ENCODE measurements at places on chromosomes 1 and 21.

DNA sequence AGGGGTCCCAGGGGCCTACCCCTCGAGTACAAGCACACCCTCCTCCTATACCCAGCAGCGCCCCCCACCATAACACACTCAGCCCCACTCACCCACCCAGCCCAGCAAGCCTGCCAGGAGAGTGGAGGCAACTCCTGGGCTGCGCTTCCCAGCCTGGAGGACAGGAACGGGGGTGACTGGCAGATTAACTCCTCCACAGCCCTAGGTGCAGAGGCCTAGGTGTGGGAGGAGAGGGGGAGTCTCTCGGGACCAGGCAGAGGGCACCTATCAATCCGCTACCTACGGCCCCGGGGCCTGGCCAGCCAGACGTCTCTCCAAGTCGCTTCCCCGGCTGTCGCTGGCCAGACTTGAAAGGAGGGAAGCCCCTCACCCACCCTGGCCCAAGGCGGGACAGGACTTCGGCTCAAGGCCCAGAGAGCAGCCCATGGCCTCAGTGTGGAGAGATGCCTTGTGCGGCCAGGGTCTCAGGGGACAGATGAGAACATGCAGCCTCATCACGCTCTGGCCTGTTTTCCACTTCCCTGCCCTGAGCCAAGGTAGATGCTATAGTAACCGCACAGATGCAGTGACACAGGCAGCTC, 24.9 kb downstream of the MATN1 start:
- DNase-seq: no peak

DNA sequence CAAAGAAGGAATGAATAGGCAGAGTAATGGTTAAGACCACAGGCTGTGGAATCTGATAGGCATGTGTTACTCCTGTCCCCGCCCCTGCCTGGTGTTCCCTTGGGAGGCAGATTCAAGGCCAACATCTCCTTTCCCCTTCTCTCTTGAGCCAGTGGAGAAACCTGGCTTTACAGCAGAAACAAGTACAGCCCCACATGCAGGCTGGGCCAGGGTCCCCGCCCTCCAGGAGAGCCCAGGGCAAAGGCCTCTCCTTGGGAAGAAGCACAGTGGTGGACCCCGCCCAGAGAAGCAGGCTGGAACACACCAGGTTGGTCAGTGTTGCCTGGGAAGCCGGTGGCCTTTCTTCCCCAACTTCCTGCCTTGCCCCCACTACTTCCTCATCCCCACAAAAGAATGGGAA, 6.8 kb downstream of the C1orf167 start:
- DNase-seq: no peak

DNA sequence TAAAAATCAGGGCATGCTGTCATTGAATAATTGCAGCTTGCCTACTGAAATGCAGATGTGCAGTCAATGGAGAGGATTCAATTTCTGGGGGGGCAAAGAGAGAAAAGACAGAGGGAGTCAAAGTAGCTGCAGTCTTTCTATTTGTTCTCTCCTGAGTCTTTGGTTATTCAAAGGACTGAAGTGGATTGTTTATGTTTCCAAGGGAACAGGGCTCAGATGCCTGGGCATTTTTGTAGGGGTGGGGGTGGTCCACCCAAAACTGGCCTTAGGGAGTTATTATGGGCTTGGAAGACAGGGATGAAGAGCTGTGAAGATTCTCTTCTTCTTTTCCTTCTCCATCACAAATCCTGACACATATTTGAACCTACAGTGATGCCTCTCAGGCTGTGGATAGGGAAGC, 408.8 kb upstream of the DAB1 start:
- DNase-seq: peak; percentile 81

DNA sequence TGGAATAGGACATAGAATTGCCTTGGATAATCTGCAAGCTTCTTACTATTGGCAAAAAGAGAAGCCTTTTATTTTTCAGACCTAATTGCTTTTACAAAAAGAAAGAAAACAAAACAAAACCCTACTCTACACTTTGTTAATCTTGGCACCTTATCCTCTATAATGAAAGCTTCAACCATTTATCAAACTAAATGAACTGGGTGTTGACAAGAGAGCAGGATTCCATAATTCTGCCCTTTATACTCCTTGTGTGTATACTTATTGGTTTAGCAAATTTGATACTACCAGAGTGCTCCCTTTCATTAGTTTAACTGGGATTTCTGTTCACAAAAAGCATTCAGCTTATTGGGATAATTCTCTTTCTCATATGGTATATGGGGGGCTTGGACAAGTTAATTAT, 3.0 kb upstream of the TMCC2 start:
- DNase-seq: no peak

- no peak for DNase-seq
Observed at GRCh38 chr1:91026777-91027176, 4.9 kb upstream of the ZNF644 start.

- no peak for DNase-seq
Observed at GRCh38 chr1:69455718-69456117, 112.0 kb upstream of the LRRC7 start.

DNA sequence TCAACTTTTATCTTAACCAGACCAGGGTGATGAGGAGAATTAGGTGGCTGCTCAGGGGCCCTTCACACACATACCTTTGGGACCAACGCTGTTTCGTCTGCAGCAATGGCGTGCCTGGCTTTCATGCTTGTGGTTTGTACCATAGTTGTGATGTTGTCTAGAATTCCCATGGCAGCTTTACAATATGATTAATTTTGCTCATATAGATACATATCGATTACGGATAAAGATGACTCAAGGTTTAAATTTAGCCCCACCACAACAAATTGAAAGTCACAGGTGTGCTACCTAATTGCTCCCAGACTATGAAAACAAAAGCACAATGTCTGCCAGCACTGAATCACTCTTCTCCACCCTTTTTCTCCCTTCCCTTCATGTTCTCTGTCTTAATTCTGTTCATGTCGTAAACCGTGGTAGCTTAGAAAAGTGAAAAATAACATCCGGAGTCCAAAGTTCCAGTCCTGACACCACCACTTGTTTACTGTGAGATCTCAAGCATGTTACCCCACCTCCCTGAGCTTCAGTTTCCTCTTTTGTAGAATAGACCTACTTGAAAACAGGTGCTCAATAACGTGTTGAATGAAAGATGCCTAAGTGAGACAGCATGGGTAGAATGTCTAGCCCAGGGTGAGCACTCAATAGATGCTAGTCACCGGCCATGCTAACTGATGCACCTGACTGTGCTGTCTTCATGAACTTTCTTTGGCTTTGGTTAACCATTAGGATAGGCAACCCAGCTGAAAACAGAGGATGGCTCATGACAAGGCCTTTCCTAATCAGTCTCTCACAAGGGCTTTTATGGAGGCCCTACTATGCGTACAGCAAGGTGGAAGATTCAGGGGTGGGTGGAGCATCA, 22.1 kb upstream of the JUN start:
- no peak for DNase-seq

GRCh38 chr1:113947388-113948107, 18.4 kb downstream of the HIPK1 start:
- DNase-seq: no peak

GRCh38 chr1:83735526-83735925, 263.4 kb downstream of the TTLL7 start:
- DNase-seq: no peak

DNA sequence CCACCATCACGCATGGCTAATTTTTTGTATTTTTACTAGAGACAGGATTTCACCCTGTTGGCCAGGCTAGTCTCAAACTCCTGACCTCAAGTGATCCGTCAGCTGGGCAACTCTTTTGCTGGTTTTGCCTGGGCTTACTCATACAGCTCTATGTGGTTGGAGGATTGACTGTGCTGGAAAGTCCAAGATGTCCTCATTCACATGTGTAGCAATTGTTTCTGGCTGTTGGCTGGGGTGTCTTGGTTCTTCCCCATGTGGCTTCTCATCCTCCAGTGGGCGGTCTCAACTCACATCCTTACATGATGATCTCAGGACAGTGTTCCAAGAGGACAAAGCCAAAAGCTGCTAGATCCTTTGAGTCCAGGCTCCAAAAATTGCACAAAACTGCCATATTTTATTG, 53.3 kb downstream of the TEX35 start:
- no peak for DNase-seq

- no peak for DNase-seq
Observed at GRCh38 chr1:203677771-203678170, 51.1 kb downstream of the ATP2B4 start.

DNA sequence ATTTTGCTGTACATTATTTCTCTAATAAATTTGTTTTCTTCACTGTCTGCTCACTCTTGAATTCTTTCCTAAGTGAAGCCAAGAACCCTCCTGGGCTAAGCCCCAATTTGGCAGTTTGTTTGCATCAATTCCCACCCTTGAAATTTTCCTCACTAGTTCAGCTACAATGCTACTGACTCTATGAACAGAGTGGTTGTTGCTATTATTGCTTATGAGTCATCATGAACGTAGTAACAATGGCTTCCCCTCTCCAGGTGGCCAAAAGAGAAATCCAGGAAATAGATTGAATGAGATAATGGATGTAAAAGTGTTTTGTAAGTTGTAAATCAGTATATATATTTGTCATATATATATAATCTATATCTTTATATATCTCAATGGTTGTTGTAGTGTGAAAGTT, 193.0 kb downstream of the URB2 start:
- DNase-seq: no peak

GRCh38 chr1:6822530-6823359, 37.5 kb downstream of the CAMTA1 start:
- DNase-seq: no peak

DNA sequence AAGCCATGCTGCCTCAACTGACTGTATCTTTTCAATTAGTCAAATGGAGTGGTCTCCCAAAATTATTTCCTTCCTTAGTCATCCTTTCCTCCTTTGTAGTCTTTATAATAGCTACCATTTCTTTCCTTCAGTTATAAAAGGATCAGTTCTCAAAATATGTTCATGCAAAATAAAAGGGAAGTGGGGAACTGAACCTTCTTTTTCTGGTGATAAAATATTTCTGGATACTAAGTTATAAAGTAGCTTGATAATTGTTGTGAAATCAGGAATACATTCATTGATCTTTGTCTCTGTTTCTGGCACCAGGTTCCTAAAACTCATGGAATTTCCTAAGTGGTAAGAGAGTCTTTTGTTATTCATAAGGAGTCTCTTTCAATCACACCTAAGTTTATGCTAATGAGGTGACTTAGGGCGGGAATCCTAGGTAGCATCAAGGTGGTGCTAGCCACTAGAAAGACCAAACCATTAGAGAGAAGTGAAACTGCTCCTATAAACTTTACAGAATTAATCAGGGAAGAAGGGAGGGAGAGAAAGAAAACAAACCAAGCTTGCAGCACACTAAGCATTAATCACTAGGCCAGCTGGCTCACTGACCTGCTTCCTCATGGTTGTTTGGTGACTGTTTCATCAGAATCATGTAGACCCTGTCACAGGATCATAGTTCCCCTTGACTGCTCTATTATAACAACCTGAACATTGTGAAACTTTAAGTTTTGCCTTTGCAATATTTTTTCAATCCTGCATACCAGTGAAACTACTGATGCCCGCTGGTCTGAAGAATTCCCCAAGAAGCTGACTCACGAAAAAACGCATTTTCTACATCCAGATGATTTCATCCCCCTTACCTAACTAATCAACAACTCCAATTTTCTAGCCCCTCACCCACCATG, 161.6 kb upstream of the PTBP2 start:
- DNase-seq: peak; percentile 35

- no peak for DNase-seq
Observed at GRCh38 chr1:231507476-231508355, 20.8 kb upstream of the TSNAX start.

- no peak for DNase-seq
Observed at GRCh38 chr1:30411206-30411605, 312.2 kb downstream of the MATN1 start.

GRCh38 chr1:15210651-15211375, 36.2 kb upstream of the FHAD1 start:
- no peak for DNase-seq

- DNase-seq: no peak
Observed at GRCh38 chr1:151124763-151125403, 21.5 kb downstream of the SEMA6C start.

DNA sequence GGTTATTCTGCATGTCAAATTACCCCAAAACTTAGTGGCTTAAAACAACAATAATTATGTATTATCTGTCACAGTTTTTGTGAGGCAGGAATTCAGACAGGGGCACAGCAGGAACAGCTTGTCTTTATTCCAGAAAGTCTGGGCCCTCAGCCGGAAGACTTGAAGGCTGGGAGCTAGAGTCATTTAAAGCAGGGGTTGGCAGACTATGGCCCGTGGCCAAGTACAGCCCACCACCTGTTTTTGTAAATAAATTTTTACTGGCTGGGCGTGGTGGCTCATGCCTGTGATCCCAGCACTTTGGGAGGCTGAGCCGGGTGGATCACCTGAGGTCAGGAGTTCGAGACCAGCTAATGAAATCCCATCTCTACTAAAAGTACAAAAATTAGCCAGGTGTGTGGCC, 39.6 kb upstream of the KDM4A start:
- DNase-seq: no peak

GRCh38 chr1:209850342-209850979, 22.7 kb downstream of the UTP25 start:
- DNase-seq: peak; percentile 61

- DNase-seq: no peak
Observed at GRCh38 chr1:209427811-209428210, 155.7 kb upstream of the CAMK1G start.

DNA sequence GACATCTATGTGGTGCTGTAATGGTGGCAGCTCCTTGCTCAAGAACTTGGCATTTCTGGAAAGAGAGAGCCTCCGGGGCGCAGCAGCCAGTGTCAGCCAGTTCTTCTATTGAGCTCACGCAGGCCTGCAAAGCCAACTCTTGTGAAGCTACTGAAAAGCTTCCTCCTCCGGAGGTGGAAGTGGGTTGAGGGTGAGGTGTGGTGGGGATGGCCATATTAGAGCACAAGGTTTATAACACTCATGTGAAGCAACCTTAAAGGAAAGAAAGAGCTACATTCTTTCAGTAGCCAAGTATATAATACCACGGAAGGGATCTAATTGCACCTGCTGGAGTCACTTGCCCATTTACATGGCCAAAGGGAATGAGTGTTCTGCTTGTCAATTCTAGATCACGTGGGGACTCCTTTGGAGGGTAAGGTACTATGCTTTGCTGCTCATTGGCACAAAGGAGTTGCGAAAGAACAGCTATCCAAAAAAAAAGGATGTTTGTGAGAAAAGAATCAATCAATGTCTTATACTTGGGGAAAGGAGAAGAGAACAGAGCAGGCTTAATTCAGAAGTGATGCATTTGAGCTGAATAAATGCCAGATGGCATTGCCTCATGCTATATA, 18.3 kb upstream of the MAP10 start:
- DNase-seq: no peak

GRCh38 chr21:28770867-28771661, 221.6 kb downstream of the LTN1 start:
- DNase-seq: no peak

- DNase-seq: no peak
Observed at GRCh38 chr1:8384577-8384976, 66.7 kb downstream of the SLC45A1 start.

- DNase-seq: no peak
Observed at GRCh38 chr1:183506561-183506960, 34.3 kb downstream of the SMG7 start.

GRCh38 chr1:246622035-246622652, 55.9 kb downstream of the CNST start:
- no peak for DNase-seq

GRCh38 chr1:5481889-5482288, 510.3 kb downstream of the NPHP4 start:
- DNase-seq: no peak

Measured in NT2/D1 (cell line).